Fibroblast of gingiva (primary cell): ENCODE measurements at places on chromosomes 5 and 9.

DNA sequence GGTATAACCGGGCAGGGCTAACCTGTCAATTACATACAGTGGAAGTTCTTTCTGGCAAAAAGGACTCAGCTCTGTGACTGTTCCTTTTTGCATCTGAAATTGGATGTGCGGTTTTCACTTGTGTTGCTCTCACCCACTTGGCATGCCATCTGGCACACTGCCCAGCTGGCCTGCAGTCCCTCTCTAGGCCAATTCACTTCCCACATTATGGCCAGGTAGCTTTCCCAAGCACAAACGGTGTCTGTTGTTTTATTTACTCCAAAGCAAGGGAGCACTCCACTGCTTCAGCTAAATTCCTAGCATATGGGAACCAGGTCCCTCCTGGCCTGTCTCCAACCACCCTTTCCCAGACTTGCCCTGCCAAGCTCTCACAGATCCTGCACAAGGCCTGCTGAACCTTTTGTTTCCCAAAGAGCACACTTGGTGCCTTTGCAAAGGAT lies 132.5 kb downstream of the SEMA6A start:
- peak; percentile 10 for DNase-seq

- no peak for DNase-seq
These were observed 28.8 kb downstream of the GCNT4 start for GRCh38 chr5:75023368-75024159.

GRCh38 chr5:69368458-69369339 lies 621 bp downstream of the AK6 start:
- DNase-seq: no peak

DNA sequence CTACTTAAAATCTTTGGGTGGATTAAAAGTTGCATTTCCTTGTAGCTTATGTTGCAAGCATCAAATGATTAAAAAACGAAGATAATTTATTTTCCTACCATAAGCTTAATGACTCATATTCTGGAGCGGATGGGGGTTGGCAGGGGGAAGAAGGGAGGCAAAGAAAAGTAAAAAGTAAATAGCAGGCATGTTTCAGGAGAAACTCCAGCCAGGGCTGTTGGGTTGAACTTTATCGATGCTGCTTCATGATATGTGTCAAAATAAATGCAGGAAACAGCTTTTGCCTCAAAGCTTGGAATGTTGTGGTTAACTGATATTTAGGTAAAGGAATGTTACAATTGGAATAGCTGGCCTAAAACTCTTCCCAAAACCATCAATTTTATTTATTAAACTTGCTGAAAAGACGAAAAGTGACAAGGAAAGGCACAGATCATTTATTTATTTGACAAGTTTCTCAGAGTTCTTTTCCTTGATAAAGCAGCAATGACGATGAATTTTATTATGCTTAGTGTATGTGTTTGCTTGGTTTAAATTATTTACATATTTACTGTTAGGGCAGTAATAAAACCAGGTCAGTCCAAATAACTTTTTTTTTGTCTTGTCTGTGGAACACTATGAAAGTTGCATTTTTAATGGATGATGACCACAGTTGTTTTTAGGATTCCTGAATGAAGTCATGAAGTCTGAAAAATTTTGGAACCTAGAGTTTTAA lies 177.9 kb downstream of the PCSK1 start:
- DNase-seq: peak; percentile 90

DNA sequence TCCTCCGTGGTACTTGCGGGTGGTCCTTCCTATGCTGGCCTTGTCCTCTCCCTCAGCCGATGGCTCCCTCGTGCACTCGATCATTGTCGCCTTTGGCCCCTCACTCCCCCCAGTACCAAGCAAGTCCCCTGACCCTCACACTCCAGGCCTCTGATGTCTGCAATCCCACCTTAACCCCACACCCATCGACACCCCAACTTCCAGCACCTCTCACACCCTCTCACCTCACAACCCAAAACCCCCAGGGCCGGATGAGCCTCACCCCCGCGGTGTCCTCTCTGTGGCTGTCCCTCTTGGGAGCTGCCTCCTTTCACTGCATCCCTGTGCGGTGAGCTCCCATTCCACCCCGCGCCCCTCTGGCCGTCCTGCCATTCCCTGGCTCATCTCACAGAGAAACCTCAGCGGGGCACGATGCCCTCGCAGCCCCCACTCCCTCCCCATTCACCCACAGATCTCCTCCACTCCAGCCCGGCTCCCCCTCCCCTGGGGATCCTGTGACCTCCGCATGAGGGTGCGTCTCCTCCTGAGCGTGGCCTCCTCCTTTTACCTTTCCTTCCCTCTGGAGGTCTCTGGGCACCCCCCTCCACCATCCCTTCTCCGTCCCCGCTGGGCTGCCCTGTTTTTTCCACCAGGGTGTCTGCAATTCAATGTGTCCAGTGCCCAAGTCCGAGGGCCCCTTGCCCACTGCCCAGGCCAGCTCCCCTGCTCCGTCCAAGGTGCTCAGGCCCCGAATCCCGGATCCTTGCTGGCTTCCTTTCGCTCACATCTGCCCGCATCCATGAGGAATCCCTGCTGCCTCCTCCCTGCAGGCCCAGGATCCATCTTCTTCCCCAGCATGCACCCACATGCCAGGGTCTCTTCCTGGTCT lies 15.8 kb upstream of the RNU6ATAC start:
- DNase-seq: no peak

DNA sequence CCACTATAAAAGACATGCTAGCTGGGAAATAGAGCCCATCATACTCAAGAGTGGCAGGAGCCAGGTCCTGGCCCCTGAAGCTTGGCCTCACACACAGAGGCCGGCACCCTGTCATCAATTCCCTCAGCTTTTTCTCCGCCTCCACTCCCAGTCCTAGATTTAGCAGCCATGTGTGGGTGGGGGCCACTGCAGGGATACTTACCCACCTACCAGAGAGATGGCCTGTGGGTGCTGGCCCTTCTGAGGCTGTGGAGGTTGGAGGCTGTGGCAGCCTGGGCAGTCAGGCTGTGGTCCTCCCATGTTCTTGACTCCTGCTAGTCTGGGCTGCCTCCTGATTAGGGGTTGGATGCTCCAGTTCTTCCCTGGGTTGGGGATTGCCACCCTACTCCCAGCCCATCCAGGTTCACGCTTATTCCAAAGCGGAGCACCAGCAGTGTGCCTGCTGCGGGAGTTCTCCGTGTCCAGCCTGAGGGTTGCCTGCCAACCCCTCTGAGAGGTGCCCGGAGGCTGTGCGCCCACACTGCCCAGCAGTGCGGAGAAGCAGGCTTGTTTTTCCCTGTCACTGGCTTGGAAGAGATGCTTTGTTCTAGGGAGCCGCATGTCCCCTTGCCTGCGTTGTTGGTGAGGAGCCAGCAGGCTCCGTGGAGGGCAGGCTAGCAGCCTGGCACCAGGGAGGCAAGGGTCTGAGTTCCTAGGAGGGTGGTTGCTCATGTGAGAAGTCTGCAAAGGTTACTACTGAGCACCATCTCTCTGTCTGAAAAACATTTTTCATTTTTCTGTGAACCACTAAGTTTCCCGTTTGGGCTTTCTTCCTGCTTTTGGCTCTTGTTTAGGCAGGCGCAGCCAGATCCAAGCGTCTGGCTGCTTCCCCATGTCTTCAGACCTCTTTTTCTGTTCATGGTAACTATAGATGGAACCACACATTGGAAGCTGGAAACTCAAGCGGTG lies 7.5 kb downstream of the SLC22A5 start:
- no peak for DNase-seq
